Stimulated activated CD8-positive, alpha-beta memory T cell treated with anti-CD3 and anti-CD28 coated beads, Interleukin-12 subunit alpha, Interleukin-12 subunit beta, amount 100 ng/mL, for 4 hours (primary cell): ENCODE measurements at places on chromosomes 13 and 19.

DNA sequence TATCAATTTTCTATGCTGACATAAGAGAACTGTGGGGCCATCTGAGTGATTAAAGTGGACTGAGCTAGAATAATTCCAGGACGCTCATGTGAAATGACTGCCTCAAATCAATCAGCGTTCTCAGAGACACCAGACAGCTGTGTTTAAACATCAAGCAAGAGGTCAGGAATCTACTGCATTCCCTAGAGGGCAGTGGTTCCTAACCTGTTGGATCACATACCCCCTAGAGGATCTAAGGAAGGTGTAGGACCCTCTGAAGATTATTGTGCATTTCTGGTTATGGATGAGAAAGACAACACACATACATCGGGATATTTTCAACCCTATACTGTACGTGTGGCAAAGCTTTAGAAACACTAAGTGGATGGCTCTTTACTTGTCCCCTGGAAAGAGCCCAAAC lies 51.8 kb upstream of the FREM2 start:
- no peak for DNase-seq

- no peak for DNase-seq
These were observed 4.0 kb upstream of the DLEU7 start for GRCh38 chr13:50847501-50847900.

DNA sequence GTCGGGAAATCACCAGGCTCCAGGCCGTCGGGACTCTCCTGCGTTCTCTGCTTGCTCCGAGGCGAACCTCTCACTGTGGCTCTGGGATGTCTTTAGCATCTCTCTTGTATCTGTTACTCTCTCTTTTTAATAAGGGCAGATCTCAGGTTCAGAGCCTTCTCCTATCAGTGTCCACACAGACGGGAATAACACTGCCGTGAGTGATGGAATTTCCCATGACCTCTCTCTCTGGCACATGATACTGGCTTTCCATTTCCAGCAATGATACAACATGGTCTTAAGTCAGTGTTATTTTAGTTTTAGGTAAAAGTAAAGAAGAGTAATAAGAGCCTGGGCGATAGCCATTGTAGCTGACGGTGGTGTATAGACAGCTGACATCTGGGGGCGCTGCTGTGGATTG lies 9.3 kb downstream of the ZNF444 start:
- no peak for DNase-seq

DNA sequence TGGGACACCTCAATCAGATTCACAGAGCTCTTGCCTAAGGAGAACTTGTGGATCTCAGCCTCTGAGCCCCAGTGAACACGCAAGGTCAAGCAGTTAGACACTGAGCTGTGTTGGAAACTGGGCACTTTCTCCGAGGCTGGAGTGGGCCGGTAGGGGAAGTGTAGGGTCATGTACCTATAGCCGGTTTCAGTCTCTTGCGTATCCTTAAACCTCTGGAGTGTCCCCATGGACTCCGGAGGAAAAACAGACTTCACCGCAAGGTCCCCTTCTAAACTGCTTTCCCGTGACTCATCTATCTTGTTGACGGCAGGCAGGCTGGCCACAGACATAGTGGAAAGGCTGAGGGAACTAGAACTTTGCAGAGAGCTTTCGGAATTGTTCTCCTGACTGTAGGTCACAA lies 11.3 kb downstream of the IQCN start:
- DNase-seq: no peak

DNA sequence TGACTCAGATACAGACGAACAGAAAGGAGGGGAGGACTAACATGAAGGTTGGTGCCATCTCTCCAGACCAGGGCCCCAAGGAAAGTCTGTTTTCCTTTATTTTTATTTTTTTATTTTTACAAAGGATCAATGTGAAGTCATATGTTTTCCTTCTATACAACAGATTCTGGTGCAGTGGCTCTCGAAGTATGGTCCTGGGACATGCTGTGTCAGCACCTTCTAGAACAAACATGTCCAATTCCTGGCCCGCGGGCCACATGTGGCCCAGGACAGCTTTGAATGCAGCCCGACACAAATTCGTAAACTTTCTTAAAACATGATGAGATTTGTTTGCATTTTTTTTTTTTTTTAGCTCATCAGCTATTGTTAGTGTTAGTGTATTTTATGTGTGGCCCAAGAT lies 174.7 kb downstream of the FLT1 start:
- no peak for DNase-seq

DNA sequence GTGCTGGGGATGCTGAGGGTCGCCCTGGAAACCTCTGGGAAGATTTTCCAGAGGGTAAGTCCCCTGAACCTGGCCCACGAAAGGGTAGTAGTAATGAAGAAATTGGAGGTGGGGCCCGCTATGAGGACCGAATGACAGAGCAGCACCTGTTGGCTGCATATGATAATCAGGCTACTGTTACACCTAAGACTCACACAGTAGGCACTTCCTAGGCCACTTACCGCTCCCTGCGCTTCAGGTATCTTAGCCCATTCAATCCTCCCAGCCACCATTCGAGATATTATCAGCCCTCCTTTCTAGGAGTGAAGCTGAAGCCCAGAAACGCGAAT lies 4.3 kb upstream of the LRFN3 start:
- no peak for DNase-seq

- no peak for DNase-seq
These were observed 709 bp downstream of the DPP9 start for GRCh38 chr19:4722671-4723594.

DNA sequence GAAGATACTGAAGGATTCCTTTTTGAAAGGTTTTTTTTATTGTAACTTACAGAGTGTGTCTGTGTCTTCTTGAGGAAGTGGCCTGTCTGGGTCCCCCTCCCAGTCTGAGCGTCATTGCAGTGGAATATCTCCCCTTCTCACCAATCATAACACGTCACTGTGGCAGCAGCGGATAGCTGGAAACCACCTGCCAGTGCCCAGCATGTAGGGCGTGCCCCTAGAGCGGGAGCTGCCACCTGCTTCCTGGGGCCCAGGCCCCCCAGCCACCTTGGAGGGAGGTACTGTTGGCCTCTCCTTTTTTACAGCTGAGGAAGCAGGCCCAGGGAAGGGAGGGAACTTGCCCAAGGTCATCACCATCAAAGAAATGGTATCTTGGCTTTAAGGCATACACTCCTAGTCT lies 4.6 kb upstream of the DNM2 start:
- no peak for DNase-seq

DNA sequence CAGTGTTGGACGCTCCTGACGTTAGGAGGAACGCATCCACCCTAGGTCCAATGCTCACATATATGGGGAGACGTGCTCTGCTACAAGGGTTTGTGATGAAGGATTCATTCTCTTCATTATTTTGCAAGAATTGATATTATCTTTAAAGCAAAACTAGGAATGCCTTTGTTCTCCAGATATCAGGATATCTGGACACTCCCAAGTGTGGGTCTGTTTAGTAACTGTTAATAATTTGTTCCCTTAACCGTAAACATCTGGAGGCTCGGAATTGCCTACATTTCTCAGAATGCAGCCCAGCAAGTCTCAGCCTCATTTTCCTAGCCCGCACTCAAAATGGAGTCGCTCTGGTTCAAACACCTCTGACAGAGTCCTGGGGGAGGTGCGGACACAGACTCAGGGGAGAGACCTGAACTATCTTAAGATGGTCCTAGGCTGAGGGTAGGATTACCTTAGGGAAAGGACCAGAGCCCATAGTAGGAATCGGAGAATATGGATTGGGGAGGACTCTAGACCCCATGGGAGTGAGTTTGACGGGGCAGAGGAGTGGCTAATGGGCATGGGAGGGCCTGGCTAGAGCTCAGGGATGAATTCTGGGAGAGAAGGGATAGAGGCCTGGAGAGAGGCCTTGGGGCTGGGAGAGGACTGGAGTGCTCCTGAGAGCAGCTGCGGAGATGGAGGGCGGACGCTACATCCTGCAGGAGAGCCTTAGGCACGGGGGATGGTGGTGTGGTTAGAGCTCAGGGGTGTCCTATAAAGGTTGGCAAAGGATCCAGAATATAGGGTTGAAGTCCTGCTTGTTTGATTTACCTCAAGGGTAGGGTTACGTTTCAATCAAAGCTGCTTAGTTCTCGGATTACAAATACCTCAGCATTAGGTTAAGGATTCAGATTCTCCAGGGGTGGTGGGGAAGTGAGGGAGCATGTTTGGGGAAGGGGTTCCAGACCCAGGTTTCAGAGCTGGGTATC lies 43.2 kb downstream of the ZNF331 start:
- no peak for DNase-seq
